Inflammatory macrophage (primary cell): ENCODE measurements at places on chromosomes 3 and 15.
A peak's percentile ranks its signal among the peaks of the same experiment; 100 is the strongest.

DNA sequence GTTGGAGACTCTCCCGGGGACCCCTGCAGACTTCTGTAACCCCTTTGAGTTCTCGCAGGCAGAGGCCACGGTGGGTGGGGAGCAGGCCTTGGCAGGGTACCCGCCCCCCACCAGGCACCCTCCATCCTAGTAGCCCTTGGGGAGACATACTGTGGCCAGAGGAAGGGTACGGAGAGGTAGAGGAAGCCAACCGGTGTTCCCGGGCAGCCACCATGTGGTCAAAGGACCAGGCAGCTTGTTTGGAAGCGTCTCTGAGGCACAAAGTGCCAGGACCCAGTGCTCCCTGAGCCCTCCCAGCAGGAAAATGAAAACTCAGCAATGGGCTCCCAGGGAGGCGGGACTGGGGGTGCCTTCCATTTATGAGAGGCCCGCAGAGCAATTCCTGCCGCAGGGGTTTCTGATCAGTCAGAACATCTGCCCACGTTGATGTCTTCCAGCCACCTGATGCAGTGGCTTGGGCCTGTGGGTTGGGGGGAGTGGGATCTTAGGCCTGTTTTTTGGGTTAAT lies 53.0 kb upstream of the CGNL1 start:
- DNase-seq = no peak

DNA sequence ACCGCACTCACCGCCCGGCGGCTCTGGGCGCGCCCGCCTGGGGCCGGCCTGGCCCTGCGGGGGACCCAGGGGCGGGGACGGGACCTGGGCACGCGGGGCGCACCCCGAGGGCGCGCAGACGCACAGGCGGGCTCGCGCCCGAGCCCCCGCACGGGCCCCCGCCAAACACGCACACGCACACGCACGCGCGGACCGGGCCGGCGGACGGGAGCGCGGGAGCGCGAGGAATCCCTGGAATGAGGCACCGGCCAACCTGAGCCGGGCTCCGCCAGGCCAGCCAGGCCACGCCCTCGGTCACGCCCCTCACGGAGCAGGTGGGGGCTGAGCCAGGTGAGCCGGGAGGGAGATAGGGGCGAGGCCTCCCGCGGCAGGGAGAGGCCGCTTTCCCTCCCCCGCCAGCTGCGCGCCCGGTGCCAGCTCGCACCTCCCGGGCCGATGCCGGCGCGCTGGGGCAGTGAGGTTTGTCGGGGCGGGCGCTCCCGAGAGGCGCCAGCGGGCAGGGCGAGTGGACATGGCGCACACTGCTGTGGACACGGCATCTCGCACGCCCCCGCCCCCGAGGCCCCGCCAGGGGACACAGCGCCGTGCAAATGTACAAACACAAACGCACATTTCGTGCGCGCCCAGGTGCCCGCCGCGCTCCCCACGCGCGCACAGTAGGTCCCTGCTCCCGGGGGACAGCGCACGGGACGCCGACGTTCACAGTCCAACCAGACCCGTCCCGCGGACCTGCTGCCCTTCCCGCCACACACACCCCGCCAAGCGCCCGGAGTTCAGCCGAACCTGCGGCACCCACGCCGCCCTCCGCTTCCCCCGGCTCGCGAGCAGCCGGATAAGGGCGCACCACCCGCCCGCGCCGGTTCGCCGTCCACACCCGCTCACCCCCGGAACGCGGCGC lies 75.9 kb upstream of the VGLL4 start:
- DNase-seq = peak; percentile 21

- DNase-seq = peak; percentile 40
Measured at GRCh38 chr3:71515636-71516365, 67.7 kb downstream of the FOXP1 start.

DNA sequence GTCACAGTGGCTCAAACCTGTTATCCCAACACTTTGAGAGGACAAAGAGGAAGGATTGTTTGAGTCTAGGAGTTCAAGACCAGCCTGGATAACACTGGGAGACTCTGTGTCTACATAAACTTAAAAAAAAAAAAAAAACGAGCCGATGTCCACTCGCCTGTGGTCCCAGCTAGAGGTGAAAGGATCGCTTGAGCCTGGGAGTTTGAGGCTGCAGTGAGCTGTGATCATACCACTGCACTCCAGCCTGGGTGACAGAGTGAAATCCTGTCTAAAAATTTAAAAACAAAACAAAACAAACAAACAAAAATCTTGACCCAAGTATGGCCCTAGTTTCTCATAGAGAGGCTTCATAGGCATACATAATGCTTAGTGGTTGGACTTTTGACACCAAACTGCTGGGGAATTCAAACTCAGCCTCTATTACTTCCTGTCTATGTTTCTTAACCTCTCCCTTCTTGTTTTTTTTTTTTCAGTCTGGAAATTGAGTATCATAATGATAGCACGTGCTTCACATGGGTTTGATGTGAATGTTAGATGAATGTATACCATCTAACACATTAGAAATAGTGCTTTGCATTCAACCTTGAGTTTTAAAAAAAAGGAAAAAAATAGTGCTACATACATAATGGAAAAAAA lies 46.4 kb upstream of the CAPN7 start:
- DNase-seq = no peak

GRCh38 chr15:45387380-45388007 lies 9.2 kb upstream of the GATM start:
- no peak for DNase-seq

- peak; percentile 4 for DNase-seq
Measured at GRCh38 chr3:138222942-138223287, 35.8 kb downstream of the ARMC8 start.

DNA sequence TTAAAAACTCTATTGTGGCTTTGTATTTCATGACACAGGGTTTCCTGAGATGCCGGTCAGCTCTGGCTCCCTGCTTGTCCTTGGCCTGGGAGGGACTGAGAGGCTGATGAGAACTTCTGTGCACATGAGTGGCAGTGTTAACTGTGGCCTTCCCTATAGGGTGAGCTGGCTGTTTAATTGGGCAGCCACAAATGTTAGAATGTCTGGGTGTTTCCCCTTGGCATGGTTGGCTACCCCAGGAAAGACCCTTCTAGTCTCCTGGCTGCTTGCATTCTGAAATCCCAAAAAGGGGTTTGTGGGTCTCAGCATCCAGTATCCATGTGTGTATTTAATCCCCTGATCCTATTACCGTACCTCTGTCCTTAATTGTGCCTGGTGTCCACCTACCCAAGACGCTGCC lies 3.0 kb upstream of the KLF13 start:
- DNase-seq = no peak

- no peak for DNase-seq
Measured at GRCh38 chr3:32372213-32372490, 19.5 kb upstream of the CMTM7 start.

DNA sequence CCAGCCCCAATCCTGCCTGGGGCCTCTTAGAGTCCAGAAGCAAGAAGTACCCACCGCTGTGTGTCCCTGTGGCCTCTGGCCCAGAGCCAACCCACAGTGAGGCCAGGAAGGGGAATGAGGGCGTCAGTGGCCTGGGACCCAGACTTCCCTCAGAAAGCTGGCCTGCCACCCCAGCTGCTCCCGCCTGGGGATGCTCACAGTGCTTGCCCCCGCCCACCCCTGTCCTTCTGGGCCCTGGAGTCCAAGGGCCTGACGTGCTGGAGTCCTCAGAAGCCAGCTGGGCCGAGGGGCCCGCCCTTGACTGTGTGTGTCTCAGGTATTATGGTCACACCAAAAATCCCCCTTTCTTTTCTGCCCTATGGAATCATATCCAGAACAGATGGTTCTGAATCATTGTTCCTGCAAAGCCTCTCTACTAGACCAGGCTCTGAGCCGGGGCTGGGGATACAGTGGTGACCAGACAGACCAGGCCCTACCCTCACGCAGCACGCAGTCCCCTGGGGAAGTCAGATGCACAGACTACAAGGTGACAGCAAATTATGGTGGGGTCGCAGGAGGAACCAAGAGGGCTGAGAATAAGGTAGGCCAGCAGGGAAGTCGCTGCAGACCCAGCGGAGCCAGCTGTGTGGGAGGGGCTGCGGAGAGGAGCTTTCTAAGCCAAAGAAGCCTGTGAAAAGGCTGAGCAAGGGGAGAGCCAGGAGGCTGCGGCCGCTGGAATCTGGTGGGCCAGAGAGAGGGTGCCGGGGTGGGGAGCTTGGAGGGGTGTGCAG lies 99.1 kb downstream of the VGLL4 start:
- DNase-seq = peak; percentile 34

DNA sequence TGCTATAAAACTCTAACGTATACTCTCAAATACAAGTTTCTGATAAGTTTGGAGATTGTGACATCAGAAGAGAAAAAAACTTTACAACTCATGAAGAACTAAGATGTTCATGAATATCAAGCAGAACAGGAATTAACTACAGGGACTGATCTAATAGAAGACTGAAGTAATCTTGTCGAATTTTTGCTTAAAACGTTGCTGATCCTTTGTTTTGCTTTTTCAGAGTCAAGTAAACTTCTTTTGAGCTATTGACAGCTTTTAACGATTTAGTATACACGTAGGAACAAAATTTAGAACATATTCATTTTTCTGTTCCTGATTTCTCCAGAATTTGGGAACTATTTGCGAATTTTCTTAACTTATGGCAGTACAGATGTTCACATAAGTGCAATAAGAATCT lies 610.2 kb downstream of the SI start:
- no peak for DNase-seq

DNA sequence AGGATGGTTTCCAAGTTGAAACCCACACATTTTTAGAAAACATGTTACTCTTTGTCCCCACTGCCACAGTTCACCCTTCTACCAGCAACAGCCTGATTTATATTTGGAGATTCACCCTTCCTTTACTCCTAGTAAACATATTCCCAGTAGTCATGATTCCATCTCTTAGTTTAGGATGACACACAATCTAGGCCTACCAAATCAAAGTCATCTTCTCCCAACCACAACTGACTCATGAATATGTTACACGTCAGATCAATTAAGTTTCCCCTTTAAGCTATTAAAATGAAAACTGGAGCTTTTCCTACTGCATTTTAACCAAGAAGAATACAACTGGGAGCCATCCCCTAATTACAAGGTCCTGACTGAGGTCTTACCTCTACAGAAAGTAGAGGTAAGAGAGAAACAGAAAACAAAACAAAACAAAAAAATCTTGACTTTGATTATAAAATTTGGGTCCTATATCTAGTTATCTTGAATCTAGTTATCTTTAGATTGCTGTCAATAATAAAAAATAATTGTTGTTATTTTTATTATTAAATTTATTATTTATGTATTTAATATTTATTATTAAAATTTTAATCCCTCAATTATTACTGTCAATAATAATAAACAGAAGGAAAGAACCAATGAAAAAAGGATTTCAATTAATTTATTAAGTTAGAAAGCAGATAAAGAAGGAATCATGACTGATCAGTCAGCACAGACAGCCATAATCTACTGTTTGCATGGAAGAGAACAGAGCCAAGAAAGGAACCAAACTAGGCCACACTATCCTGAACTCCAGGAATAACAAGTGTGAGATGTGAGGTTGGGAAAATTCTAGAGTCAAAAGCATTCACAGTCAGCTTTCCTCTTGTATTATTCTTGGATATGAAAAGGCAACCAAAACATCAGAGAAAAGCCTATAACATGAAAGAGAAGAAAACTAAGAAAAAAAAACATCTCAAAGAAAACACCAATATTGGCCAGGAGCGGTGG lies 12.5 kb downstream of the DPH6 start:
- DNase-seq = no peak

DNA sequence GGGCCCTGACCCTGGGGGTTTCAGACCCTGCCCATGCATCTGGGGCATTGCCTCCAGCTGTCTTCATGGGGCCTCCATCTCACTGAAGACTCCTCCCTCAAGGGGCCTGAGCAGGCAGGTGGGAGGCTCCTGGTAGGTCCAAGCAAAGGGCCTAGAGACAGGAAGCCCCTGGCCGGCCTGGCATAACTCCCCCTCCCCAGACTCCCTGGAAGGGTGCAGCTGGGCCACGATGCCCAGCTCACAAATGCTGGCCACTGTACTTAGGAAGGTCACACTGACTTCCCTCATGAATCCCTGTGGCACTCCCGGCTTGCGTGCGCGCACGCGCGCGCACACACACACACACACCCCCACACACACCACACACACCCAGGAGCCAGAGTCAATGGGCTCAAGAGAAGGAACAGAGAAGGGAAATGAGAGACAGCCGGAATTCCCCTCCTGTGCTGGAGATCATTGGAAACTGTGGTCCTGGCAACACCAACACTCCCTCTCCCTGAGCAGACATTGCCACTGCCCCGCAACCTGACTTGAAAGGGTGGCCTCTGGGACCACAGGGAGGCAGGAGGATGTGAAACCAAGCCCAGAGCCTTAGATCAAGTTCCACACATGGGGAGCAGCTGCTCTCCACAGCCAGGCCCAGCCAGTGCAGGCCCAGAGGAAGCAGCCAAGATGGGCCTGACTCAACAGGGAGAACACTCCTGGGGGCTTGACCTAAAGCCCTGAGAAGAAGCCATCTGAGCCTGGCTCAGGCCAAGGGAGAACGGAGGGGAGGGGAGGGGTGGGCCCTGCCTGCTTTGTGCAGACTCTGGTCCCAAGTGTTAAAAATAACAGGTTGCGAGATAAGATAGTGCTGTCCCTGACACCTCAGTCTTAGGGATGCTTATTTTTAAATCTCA lies 69.7 kb downstream of the SCN5A start:
- DNase-seq = peak; percentile 29

GRCh38 chr3:127074900-127075360 lies 92.0 kb downstream of the PLXNA1 start:
- no peak for DNase-seq

- DNase-seq = no peak
Measured at GRCh38 chr3:16897254-16897926, 12.6 kb downstream of the PLCL2 start.

- no peak for DNase-seq
Measured at GRCh38 chr3:21913791-21914190, 162.8 kb upstream of the ZNF385D start.

GRCh38 chr3:51620543-51620942 lies 50.5 kb upstream of the TEX264 start:
- peak; percentile 16 for DNase-seq

- peak; percentile 13 for DNase-seq
Measured at GRCh38 chr3:134328147-134328591, 46.1 kb downstream of the AMOTL2 start.

DNA sequence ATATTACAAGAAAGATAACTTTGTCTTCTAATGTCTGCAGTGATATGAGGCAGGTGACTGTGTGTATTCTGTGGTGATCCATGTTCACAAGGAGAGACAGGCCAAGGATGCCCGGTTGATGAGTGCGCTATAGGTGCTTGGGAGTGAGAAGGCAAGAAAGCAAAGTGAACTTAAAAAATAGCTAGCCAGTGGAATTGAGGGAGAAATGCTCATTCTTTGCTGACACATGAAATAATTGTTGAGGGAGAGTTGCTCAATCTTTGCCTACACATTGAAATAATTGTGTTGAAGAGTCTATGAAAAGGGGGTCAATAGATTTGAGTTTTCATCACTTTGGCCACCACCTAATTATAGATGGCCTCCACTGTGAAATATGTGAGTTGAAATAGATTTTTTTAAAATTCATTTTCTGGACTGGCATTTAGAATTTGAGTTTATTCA lies 156.3 kb downstream of the LPP start:
- no peak for DNase-seq

DNA sequence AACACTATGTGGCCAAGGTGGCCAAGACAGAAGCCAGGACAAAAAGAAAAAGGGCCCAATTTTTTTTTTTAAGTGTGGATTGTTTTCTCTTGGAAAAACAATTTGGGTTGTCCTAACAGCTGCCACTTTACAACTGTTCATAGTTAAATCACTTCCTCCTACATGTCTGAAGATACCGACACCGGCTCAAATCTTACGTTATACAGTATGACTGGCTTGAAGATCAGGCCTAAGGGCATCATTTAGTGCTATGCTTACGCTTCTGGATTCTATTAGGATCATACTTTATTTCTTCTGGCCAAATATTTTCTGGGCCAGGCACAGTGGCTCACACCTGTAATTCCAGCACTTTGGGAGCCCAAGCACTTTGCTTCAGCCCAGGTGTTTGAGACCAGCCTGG lies 404.4 kb downstream of the MECOM start:
- DNase-seq = no peak
